ENCODE measurements at places on chromosomes 6 and 20. TPM values are rescaled to one million over a fixed set of nuclear protein-coding genes. Genes with fewer than 3 reads are reported as not detected.

Gene GJA10
- total RNA-seq, result 1.3 TPM

Gene EBF4
- total RNA-seq, result 1.3 TPM

DNA sequence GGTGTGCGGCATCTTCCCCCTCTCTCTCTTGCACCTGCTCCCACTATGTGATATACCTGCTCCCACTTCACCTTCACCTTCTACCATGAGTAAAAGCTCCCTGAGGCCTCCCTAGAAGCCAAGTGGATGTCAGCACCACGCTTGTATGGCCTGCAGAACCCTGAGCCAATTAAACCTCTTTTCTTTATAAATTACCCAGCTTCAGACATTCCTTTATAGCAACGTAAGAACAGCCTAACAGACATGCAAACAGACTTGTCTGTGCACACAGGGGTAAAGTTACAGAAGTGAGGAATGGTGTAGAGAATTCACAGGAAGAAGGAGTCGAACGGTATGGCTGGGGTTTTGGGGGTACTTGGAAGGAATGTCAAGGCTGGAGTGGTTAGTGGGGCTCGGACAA, 14.8 kb upstream of the TGM2 start:
- no peak for DNase-seq

- no peak for DNase-seq
Measured at GRCh38 chr6:111944541-111944940, 71.3 kb upstream of the FYN start.

GRCh38 chr20:34824452-34824805, 1.0 kb downstream of the NCOA6 start:
- peak; percentile 87 for DNase-seq

DNA sequence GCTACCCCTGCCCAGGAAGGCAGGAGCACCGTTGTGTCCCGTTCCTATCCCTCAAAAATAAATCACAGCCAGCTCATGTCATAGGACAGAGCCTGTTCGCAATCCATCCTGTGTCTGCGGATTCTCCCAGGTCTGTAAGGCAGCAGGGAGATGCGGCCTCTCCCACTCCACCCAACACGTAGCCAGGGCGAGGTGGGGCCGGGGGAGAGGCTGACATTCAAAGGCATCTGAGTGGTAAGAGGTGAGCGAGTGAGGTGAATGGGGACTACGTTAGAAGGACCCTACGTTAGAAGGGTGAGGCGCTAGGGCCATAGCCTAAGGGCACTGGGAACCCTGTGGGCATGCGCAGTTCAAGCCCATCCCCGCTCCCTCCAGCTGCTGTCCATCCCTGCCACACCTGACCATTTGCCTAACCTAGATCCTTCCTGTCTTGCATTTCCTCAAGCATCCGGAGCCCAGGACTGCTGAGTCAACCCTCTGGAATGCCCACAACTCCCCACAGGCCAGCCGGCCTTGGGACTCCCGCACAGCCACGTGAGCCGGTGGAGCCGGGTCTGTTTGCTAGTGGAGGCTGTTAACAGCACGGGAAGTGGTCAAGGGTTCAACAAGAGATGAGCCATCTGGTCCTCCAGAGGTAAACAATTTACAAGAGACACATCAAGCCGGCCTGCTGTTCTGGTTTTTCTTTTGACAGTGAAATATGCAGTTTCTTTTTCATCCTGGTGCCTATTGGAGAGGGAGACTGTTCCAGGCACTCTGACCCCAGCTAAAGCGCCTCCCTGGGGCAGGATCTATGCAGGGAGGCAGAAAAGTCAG, 45.9 kb downstream of the RIPOR3 start:
- no peak for DNase-seq

Measured in activated CD8-positive, alpha-beta memory T cell treated with anti-CD3 and anti-CD28 coated beads, Interleukin-2, amount 10 ng/mL, durations not matched to agents 7 days and 5 days (primary cell).